Amygdala (tissue), 56 donors: ENCODE measurements at places on chromosomes 7 and 10.

- no peak for DNase-seq
Measured at GRCh38 chr7:67857698-67858097, 861.1 kb downstream of the TYW1 start.

DNA sequence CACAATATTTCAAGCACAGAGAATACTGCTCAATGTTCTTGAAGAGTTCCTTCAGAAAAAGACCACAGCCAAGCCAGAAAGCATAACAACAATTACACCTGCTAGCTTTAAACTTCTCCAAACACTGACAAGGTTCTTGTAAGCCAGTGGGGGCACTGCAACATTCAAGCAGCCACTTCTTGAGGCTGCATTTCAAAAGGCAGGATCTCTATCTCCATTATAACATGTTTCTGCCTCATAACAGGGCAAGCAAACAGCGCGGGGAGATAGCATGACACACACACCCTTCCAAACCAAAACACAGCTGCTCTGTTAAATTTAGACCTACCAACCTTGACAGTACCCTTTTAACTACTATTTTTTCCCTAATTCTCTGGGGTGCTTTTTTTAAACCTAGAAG, 30.8 kb downstream of the CHCHD3 start:
- no peak for DNase-seq

DNA sequence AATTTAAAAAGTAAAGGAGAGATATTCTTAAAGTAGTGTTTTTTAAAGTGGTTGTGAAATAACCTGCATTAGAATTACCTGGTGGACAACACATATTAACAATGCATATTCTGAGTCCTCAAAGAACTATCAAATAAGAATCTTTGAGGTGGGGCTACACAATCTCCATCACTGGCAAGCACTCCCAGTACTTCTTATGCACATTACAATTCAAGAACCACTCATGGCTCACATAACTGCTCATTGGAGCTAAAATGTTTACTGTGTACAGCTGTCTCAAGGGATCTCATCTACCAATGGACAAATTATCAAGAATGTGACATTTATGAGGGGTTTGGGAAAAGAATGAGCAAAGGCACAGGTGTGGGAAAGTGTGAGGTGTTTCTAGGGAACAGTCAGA, 692.0 kb downstream of the PHTF2 start:
- no peak for DNase-seq

GRCh38 chr10:115390607-115391006, 297.4 kb downstream of the ATRNL1 start:
- DNase-seq: no peak

DNA sequence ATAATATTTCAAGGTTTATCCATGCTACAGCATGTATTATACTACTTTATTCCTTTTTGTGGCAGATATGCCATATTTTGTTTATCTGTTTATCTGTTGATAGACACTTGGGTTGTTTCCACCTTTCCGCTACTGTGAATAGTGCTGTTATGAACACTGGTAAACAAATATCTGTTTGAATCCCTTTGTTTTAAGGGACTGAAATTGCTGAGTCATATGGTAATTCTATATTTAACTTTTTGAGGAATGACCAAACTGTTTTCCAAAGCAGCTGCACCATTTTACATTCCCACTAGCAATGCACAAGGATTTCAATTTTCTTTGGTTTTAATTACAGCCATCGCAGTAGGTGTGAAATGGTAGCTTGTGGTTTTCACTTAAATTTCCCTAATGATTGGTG, 3.4 kb downstream of the C10orf53 start:
- DNase-seq: no peak

DNA sequence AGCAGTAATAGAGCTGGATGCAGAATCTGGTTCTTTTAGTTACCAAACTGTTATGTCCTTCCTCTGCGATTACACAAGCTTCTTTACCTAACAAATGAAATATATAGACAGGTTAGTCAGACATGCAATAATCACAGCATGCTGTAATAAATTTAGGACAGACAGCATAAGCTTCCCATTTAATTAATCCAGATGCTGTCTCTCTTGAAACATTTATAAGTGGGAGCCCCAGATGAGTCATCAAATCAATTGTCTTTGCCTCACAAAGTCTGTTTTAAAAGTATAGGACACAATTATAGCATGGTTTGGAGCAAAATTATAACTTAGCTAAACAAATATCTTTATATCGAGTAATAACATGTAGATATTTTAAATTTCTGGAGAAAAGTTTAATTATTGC, 1.6 kb downstream of the CDNF start:
- no peak for DNase-seq

DNA sequence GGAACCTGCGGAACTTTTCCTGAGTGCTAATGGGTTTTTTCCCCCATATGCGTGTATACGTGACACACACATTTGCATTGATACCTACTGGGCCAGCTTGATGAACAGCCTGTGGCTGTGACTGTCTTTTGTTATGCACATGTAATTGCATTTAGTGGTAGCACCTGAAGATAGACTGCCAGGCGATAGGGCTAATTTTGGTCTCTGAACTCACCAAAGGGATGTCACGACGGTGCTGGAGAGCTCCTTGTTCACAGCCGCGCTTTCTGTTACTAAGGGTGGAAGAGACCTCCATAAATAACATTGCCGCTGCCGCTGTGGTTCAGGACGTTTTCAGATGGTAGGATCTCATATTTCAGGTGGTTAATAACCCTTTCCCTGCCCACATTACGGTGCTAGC, 133.2 kb downstream of the CAMK1D start:
- DNase-seq: no peak

GRCh38 chr10:74750848-74751274, 75.5 kb upstream of the KAT6B start:
- DNase-seq: no peak

GRCh38 chr10:1015688-1016087, 10.0 kb downstream of the IDI2 start:
- no peak for DNase-seq

DNA sequence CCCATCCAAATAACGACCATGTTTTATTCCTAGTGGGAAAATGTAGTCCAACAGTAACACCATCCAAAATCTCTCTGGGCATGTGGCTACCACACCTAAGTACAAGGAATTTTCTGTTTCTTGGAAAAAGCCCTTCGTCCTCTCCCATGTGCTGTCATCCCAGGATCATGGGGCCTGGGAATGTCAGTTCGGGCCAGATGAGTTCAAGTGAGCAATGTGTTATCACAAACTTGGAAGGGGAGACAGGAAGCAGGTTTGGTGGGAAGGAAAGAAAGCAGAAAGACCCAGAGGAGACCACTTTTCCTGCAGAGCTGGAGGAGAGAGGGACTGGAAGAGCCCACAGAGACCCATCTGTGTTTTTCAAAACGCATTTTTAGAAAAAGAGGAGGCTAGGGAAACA, 110.8 kb downstream of the PLXNA4 start:
- DNase-seq: no peak

DNA sequence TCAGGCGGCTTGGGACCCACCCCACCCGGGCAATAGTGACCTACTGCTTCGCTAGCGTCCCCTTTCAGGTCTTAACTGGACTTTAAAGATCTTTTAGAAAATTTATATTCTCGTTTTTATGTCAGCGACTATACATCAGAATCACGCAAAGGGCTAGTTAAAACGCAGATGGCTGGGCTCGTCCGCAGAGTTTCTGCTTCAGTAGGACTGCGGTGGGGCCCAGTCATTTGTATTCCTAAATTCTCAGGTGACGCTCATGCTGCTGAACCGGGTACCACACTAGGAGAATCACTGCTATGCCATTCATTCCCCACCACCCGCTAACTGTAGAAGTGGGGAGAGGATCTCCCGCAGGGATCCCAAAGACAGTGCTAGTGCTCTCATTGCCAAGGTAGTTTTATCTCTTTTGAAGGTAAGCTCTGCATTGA, 12.0 kb upstream of the SP8 start:
- no peak for DNase-seq

DNA sequence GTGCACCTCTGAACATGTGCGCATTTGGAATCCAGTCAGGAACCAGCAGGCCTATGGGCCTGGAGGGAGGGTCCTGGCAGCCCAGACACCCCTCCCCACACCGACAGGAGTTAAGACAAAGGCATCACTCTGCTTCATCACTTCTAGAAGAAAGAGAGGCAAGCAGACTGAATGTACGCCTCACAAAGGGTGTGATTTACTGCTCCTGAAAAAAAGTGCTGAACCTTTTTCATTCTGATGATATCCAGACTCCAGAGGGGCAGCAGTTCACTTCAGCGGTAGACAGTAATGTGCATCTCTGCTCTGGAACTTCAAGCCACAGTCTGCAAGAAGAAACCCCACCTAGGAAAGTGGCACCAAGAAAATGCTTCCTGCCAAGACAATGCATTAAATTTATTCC, 88.2 kb upstream of the TMEM72 start:
- DNase-seq: no peak

- DNase-seq: no peak
Measured at GRCh38 chr7:130305433-130306042, 12.6 kb downstream of the CPA4 start.

DNA sequence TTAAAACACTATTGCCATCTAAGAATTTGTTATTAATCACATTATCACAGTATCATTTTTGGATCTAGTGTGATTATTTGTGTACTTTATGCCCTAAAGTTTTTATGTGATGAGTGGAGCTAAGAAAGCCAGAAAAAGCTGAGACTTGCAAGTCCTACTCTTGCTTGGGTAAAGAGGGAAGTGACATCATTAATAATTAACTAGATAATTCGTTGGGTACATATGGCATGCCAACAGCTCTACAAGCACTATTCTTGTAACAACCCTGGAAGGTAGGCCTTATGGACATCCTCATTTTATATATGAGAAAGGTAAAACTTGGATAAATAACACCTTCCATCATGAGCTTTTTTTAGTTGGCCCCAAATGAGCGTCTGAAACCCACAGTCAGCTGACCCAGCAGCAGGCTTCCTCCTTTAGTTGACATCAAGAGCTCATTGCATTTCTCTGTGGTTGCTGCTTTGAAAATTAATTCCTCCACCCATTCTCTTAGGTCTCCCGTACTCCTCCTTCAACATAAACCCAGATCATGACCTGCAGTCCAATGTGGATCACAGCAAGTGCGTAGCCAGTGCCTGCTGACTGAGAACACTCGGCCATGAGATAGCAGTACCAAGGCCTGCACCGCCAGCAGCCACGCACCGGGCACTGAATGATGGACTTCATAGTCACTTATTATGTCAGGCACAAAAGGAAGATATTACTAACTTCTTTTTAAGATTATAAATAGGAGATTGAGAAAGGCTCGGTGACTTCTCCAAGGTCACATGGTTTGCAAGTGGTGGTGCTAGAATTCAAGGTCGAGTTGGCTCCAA, 292.0 kb upstream of the AOAH start:
- no peak for DNase-seq

- DNase-seq: no peak
Measured at GRCh38 chr10:49750546-49750945, 11.6 kb downstream of the OGDHL start.

- DNase-seq: no peak
Measured at GRCh38 chr7:3510101-3511020, 209.3 kb downstream of the SDK1 start.

DNA sequence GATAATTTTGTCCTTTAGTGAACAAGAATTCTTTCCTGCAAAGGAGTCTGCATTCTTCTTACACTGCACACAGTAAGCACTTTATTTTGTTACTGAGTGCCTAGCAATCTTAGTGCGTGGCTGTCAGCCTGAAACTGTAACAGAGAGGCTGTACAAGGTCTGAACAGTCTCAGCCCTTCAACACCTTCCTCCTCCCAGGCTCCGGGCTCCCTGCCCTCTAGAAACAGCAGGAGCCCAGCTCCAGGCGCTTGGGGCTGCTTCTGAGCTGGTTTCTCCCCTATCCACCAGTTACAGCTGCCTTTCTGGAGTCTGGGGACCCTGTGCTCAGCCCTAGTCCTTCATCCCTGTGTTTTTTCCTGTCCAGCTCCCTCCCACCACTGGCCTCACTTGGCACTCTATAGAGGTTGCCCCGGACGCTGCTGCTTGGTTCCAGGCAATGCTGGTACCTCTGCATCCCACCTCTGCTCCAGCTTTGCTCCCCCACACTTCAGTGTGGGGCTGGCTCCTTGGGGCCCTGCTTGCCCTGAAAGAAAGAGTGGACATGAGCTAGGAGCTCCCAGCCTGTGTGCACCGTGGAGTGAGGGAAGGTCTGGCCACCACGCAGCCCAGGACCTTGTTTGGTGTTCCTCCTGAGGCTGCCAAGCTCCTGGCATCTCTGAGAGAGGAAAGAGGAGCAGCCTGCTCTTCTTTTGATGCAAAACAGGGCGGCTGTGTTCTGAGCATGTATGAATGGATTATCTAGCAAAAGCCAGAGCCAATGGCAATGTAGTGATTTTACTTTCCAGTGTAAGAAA, 251.2 kb upstream of the GRB10 start:
- no peak for DNase-seq

- DNase-seq: no peak
Measured at GRCh38 chr7:19749658-19750057, 23.8 kb downstream of the TMEM196 start.

DNA sequence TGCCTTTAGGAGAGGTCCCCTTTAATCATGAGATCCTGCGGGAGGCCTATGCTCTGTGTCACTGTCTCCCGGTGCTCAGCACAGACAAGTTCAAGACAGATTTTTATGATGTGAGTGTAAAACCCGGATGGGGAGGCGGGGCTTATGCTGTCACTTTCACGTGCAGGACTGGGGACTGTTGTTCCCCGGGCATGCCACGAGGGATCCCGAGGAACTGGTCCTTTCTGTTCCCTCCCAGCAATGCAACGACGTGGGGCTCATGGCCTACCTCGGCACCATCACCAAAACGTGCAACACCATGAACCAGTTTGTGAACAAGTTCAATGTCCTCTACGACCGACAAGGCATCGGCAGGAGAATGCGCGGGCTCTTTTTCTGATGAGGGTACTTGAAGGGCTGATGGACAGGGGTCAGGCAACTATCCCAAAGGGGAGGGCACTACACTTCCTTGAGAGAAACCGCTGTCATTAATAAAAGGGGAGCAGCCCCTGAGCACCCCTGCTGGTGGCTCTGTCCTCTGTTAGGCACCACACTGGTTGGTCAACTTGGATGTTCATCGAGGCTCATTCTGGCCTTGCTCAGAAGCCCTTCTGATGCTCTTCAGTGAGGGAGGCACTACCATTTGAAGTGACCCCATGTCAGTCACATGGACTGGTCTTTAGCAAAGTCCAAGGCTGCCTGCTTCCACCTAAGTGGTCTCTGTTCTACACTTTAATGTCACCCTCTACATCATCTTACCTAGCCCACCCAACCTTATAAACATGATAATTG, 2.8 kb downstream of the COPS6 start:
- DNase-seq: no peak

DNA sequence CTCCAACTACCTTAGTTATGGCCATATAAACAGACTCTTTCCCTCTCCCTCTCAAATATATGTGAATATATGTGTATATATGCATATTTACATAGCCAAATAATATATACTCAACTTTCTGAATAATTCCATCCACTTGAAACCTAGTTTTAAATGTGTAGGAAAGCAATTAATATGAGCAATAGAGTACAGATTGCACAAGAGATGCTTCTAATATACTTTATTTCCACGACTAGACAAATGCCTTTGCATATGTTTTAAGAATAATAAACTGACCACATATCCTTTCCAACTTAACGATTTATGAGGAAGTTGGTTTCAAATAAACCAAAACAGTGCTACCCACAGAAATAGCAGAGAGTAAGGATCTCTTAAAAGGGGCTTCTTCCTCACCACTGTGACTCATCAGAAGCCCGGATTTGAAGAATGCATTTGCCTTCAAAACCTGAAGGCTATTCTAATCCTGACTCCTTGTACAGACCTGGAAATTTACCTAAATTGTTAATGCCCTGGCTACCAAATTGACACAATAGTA, 266.3 kb downstream of the AHR start:
- DNase-seq: no peak
